ENCODE measurements at places on chromosomes 3 and 15. TPM values are rescaled to one million over a fixed set of nuclear protein-coding genes. Genes with fewer than 3 reads are reported as not detected.

GRCh38 chr3:55271549-55271948 is 215.6 kb downstream of the WNT5A start:
- no peak for DNase-seq

DNA sequence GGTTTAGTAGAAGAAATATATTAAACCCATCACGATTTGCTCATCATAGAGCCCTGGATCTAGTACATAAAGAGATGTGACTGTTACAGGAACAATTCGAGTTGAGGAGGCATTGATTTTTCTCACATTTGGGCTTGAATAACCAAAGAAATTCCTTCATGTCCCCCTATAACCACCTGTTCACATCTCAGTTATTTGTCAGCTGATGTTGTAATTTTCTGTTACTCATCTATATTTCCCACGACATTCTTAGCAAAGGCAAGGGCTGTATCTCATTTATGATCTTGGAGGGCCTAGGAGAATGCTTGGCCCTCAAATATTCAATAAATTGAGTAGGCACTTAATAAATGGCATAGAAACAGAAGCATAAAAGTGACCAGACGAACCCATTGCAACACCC is 36.4 kb upstream of the GYG1 start:
- DNase-seq = no peak

GRCh38 chr3:135528413-135529015 is 437.0 kb upstream of the PPP2R3A start:
- DNase-seq = no peak

- DNase-seq = no peak
These were observed 84.5 kb downstream of the TRAK1 start for GRCh38 chr3:42175386-42176240.

- no peak for DNase-seq
These were observed 3.6 kb upstream of the OR4F6 start for GRCh38 chr15:101799665-101800064.

DNA sequence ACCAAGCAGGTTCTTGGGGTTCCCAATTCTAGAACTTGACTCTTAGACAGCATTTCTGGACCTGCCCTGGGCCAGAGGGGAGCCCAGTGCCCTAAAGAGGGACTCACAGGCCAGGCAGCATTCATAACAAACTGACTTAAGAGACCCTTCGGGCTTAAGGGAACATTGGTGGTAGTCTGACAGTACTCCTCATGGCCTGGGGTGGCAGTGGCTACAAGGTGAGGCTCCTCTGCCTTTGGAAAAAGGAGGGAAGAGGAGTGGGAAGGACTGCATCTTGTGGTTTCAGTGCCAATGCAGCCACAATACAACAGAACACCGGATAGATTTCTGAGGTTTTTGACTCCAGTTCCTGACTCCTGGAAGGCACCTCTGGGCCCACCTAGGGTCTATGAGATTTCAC is 172.2 kb upstream of the STRIT1 start:
- no peak for DNase-seq

DNA sequence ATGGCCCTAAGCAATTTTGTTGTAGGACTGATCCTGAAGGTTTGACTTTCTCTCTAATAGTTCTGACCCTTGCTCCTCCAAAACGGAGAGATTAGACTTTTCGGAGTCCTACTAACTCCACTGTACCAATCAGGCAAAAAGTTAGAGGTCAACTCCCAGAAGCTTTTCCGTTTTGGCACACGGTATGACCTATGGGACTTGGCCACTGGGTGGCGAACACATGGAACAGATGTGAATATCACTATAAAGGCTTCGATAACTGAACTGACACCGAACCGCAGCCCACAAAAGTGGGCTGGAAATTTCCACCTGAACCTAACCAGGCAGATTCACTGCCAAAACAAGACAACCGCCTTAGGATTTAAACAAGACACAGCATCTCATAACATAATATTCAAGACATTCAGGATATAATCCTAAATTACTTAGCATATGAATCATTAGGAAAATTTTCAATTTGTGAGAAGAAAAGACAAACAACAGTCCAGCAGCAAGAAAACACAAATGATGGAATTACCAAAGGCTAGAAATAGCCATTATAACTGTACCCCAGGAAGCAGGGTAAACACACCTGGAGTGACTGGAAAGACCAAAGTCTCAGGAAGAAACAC is 12.2 kb upstream of the TM2D3 start:
- no peak for DNase-seq

DNA sequence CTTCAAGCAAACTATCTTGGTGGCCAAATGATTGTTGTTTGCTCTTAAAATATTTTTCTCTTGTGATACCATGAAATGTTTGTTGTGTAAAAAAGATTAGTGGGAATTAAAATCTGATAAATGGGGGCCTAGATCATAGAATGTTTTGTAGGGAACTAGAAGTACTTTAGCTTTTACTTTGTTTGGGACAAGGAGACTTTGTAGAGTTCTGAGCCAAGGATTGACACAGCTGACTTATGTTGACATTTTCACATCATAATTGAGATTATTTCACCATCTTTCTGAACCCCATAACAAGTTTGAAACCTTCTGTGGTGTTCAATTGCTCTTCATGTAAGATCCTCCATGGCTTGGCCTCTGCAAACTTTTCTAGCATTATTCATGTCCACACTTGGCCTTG is 235.4 kb downstream of the NLGN1 start:
- no peak for DNase-seq

GRCh38 chr3:110821586-110821985 is 250.0 kb upstream of the NECTIN3 start:
- DNase-seq = no peak

- DNase-seq = no peak
These were observed 101.4 kb downstream of the LARS2 start for GRCh38 chr3:45489730-45490309.

DNA sequence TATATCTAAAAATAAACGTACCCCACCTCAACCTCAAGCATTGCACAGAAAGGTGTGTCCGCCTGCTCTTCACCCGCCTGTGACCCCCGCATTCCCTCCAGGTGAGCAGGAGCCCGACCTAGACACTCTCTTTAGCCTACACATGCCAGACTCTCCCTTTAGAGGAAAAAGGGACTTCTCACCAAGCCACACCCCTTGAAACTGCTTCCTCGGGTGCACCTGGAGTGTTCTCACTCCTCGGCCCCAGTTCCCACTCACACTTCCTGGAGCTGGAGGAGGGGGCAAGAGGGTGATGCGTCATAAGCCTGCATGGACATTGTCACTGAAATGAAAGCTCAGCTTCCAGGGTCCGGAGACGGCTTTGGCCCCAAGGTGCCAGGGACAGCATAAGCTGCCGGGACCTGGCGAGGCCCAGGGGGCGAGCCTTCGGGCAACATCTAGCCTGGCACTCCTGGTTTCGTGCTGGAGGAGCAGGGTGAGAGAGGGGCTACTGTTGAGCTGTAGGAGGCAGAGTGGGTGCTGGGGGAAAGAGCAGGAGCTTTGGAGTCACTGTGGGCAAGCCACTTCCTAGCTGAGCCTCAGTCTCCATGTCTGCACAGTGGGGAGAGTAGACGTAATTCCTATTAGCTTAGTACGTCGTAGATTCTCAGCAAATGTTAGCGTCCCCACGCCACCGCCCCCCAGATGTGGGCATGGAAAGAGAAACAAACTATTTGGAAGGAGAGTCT is 9.8 kb upstream of the MUC4 start:
- no peak for DNase-seq

DNA sequence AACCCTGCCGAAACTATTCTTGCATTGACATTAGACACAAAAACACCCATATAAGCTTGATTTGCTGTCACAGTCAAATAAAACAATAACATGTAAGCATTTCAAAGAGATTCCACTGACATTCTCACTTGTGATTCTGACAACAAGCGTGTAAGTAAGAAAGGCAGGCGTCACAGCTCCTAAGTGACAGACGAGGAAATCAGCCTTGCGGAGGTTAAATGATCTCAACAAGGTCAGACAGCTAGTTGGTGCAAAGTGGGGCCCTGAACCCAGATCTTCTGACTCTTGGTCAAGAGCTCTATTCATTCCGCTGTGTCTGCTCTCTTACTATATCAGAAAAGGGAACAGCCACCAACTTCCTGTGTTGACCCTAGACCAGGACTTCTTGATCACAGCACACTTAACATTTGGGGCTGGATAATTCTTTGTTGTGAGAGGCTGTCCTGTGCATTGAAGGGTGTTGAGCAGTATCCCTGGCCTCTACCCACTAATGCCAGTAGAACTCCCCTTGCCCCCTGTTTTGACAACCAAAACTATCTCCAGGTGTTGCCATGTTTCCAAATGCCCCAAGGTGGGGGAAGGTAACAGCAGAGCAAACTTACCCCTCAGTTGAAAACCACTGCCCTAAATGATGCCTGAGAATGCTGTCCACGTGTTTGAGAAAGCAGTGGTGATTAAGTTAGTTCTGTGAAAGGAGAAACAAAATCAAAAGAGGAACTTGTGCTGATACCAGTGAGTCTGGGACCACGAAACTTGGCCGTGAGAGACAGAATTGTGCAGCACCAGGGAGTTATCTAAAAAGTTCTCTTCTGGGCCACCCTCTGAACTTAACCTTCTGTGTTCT is 86.1 kb downstream of the LIPC start:
- DNase-seq = no peak

GRCh38 chr3:45486926-45487325 is 98.5 kb downstream of the LARS2 start:
- DNase-seq = no peak

DNA sequence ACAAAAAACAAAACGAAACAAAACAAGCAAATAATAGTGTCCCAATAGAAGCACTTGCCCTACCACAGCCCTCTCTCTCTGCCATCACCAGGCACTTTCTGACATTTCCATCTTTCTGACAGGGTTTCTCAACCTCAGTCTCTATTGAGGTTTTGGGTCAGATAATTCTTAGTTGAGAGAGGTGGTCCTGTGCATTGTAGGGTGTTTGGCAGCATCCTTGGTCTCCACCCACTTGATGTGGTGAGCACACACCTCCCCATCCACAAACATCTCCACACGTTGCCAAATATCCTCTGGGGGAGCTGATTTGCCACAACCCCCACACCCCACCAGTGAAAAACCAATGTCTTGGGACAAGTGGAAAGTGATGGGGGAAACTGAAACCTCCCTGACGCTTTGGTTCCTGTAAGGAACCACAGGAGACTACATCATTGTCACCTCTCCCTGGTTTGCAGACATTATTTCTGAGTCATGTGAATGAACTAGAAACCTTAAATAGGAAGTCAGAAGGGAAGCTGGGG is 733.7 kb upstream of the CFAP20DC start:
- DNase-seq = no peak

- DNase-seq = no peak
These were observed 837 bp downstream of the LRRN1 start for GRCh38 chr3:3800080-3800455.

DNA sequence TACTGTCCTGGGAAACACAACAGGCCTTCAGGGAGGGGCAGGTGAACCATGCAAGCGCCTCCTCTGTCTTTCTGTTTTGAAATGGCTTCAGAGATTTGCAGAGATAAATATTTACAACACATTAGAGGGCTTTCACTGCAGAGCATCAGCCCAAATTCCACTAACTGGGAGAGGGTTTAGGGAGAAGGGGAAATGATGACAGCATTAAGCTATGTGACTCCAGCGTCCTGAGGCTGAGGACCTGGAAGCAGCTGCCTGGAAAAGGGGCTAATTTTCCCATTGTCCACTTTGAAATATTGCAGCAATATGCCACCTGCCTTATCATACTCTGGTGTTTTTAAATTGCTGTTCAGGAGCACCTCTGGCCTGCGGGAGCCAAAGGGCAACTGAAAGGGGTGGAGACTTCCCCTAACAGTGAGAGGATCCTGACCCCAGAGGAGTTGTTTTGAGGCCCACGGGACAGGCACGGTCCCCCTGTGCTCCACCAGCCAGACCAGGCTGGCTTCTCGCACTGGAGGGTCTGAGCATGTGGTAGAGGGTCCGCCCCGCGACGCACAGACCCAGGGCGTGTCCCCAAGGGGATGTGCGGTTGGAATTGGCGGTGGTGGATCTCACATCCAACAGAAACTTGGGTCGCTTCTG is 110.6 kb downstream of the XXYLT1 start:
- DNase-seq = no peak

DNA sequence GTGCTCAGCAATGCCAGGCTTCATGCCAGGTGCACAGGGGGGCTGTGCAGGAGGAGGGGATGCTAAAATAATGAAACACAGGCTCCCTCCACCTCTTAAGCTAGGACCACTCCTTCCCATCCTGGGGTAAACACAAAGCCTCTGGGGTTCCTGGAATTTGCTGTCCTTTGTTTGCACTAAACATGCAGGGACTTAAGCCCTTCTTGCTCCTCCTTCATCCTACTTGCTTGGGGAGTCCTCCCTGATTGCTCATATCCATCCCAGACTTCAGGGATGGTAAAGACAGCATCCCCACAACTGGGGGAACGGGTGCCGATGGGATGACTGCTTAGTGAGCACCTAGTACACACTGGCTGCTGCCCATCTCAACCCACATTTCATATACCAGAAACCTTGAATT is 5.1 kb downstream of the LINGO1 start:
- DNase-seq = no peak

DNA sequence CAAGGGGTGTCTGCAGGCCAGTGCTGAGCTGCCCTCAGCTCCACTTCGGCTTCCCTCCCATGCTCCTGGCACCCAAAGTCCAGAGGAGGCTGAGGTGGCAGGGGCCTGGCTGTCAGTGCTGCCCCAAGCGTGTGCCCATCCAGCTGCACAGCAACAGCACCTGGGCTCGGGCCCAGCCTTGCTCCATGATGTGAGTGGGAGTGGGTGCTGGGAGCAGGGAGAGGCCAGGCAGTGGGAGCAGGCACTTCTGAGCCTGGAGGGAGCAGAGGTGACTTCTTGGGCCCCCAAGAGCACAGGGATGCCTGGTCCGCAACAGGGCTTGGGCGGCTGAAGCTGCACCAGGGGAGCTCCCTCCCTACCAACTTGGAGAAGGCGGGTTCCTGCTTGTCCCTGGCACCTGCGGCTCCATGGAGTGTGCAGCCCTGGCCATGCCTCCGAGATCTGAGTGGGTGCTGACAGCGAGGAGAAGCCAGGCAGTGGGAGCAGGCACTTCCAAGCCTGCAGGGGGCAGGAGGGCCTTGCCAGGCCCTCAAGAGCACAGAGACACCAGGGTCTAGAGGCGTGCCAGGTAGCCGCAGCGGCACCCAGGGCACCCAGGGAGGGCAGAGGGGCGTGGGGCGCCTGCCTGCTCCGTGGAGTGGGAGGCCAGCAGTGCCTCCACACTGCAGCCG is 366.7 kb upstream of the SGO1 start:
- DNase-seq = no peak

Gene HESX1
- total RNA-seq = 1.3 TPM

Gene IQCH
- 1.2 TPM for total RNA-seq

Gene UBAP1L
- 5.4 TPM for total RNA-seq

Gene GHRL
- 0.91 TPM for total RNA-seq

Gene FEZF2
- total RNA-seq = not detected

Gene RAB43
- 16.7 TPM for total RNA-seq

Gene CPNE9
- not detected for total RNA-seq

Gene COLQ
- total RNA-seq = 2.6 TPM

Measured in osteocyte (in vitro differentiated cells).